Hepatic stellate cell (primary cell): ENCODE measurements at places on chromosomes 1 and 21.

DNA sequence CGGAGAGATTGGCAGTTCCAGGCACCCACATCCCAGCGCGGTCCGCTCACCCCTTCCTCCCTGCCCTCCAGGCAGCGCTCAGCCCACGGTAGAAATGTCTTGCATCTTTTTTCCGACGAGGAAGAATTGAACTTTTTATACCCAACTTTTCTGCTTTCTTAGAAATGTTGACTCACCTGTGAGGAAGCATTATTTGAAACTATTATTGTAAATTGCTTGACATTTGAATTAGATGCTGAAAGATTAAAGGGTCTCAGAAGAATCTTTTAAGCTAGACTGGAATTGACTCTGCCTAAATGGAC lies 912 bp upstream of the SIPA1L2 start:
- no peak for DNase-seq

DNA sequence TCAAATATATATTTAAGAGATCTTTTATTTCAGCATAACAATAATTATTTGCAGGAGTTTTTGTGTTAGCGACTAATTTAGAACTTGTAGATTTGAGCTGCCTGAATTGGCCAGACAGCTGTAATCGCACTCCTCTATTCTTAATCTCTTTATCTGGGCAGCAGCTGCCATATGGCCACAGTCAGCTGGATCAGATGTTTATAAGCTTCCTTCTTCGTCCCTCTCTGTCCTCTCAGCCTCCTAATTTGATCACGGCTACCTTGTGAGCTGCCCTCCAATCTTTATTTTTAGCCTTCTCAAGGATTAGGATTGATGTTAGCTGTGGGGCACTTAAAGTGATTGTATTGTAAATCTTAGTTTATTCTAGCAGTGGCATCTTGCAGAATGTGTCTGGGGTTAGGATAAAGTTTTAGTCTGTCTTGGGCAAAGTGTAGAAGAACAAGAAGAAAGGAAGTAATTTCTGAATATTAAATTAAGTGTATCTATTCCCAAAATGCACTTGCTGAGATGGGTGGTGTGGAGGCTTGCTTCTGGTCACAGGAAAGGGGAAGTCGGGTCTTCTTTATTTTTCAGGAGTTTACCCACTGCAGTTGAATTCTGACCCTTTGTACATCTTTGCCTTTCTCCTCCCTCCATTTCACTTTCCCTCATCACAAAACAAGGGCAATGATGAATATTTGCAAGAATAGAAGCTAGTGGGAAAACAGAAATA lies 1.1 kb downstream of the ZBTB18 start:
- no peak for DNase-seq

- no peak for DNase-seq
Observed at GRCh38 chr1:98286656-98287055, 365.8 kb upstream of the DPYD start.

DNA sequence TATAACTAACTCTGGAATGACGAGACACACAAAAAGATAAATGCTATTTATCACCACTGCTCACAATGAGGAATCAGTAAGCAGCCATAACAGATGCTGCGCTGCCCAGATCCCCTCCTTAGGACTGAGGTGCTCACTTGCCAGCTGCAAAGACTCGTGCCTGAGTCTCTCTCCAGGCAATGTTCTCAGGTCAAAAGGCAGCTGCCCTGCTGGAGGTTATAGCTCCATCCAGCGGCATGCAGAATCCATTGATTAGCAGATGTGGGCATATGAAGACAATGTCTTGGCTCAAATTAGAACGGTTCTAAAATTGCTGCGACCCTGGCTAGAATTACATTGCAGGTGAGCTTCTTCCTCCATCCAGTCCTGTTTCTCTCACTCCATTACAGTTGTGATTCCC lies 328.2 kb upstream of the CHRM3 start:
- no peak for DNase-seq

- DNase-seq: no peak
Observed at GRCh38 chr1:227902641-227902990, 45.1 kb downstream of the WNT9A start.

DNA sequence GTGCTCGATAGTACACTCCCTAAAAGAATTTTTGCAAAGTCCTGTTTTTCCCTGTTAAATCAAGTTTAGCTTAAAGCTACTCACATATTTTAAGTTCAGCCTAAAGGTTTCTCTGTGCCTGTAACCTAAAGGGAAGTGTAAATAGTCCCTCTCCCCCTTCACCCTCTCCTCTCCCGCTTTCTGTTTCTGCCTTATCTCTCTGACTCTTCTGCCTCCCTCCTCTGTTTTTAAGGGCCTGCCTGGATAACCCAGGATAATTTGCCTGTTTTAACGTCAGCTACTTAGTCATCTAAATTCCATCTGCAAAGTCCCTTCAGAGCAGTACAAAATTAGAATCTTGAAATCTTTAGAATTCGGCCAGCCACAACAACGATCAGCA lies 92.6 kb downstream of the NID1 start:
- peak; percentile 55 for DNase-seq

DNA sequence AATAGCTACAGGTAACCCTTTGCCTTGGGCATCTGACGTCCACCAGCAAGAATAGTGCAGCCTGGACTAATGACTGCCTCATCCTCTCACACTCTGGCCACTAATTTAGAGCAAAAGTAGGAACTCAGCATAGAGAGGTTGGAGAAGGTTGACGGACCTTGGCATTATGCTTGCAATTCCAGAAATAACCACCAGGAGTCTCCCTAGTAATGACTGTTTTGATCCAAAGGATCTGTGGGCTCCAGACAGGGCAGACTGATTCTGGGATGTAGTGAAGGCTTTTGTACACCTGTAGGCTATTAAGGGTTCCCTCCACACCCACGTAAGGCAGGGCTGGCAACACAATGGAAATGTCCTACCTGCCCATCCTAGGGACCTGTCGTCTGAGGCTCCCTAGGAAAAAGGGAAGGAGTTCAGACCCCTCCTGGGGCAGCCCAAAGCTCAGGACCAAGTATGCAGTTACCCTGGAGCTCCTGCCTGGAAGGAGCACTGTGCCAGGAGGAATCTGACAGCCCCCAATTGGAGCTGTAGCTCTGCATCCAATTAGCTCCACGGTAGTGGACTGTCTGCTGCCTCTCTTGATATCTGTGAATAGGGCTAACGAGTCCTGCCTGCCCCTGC lies 91.0 kb upstream of the TMEM51 start:
- DNase-seq: no peak

DNA sequence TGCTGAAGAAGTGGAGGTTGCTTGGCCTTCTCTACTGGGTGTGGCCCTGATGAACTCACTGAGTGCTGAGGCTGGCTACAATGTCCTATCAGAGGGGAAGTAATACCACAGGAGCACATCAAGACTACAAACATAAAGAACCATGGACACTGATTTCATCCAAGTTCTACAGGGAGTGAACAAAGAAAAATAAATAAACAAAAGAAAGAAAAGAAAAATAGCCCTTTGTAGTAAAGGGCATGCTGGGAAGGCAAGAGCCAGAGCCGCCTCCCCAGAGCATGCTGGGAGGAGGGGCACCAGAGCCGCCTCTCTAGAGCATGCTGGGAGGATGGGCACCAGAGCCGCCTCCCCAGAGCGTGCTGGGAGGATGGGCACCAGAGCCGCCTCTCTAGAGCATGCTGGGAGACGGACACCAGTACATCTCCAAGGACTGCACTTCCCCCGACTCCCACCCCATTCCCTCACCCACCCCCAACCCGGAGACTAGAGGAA lies 65.9 kb downstream of the LAMC2 start:
- no peak for DNase-seq
